ENCODE measurements at places on chromosomes 5 and 9. TPM values are rescaled to one million over a fixed set of nuclear protein-coding genes. Genes with fewer than 3 reads are reported as not detected.

PCDHGB2 gene
- not detected for total RNA-seq

RALGPS1 gene
- total RNA-seq: 2.4 TPM

SPATA6L gene
- not detected for total RNA-seq

SLC6A18 gene
- not detected for total RNA-seq

SHISAL2B gene
- total RNA-seq: not detected

PLK2 gene
- 279 TPM for total RNA-seq

PTPRD gene
- not detected for total RNA-seq

MCTP1 gene
- 15.9 TPM for total RNA-seq

SYNPO gene
- total RNA-seq: 6.5 TPM

GRCh38 chr5:33641744-33642505 is 201.2 kb downstream of the TARS1 start:
- no peak for DNase-seq

- DNase-seq: no peak
Measured at GRCh38 chr5:156678484-156678883, 171.6 kb upstream of the PPP1R2B start.

DNA sequence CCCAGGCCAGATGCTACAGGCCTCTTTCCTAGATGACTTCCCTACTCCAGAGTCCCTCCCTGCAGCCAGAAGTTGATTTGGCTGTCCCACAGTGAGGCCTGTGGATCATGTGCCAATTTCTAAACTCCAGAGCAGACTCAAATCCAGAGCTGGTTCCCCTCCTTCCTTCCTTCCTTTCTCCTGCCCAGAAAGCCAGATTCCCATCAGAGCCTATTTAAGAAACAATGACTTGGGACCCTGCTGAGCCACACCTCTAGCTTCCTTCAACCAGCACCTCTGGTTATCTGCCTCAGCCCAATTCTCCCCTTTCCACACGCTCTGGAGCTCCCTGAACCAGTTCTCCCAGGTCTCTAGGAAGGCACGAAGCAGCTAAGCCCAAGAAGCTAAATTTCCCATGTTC is 7.2 kb downstream of the FAM219A start:
- DNase-seq: no peak

DNA sequence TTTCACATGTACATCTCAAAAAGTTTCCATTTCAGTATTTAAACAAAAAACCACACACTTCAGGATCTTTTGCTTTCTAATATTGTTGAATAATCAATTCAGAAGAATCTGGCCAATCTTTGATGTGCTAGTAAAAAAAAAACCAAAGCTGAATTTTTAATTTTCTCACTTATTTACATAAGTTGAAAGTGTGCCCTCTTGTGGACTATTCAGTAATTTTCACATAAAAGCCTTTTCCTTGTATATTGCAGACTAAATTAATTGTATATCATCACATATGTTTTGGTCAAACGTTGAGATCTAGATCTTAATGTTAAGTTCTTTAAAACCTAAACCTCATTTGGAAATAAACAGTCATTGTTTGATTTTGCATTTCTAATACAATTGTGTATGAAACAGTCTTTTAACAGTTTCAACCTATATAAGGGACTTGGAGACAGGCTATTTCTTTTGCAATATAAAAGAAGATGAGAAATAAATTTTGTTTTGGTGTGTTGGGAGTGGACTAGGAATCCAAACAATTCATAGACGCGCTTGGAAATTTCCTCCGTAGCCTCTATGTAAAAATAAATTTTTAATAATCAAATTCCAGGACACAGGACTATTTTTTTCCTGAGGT is 68.1 kb downstream of the NIPBL start:
- no peak for DNase-seq

DNA sequence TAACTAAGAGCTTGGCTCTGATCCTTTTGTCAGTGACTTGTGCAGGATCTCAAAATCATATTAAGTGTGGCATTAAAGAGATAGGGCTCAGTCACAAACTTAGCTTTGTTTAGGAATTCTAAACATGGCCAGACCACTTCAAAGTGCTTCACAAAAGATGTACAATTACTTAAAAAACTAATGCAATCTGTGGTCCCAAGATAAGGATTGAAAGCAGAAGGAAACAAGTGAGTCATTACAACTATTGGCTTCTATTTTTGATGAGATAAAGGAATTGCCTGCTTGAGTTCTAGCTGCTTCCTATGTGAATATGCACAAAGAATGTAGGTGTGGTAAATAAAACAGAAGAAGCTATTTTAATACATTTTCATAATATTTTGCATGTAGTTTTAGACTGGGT is 44.9 kb upstream of the SLC12A2 start:
- DNase-seq: peak; percentile 51

DNA sequence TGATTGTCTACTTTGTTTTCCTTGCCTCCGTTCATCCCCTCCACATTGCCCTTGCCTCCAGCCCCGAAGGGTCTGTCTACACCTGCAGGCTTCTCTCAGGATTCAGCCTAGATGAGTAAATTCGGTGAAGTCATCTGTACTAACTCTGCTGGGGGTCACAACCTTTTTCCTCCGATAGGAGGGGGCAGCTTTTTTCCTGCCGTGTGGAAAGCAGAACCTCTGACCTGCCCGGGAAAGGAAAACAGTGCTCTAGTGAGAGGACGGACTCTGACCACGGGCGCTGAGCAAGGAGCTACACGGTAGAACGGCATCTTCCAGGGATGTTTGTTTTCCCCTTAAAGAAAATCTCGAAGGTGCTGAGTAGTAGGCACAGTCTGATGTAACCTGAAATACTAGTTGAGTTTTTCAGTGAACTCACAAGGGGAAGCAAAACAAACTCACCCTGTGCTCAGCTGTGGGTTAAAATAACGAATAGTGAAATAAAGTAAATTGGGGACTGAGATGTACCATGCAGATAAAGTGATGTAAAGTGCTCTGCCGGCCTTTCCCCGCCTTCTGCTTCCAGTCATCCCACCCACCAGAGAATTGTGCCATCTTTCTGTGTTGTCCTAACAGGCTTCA is 281.8 kb downstream of the AOPEP start:
- peak; percentile 61 for DNase-seq

DNA sequence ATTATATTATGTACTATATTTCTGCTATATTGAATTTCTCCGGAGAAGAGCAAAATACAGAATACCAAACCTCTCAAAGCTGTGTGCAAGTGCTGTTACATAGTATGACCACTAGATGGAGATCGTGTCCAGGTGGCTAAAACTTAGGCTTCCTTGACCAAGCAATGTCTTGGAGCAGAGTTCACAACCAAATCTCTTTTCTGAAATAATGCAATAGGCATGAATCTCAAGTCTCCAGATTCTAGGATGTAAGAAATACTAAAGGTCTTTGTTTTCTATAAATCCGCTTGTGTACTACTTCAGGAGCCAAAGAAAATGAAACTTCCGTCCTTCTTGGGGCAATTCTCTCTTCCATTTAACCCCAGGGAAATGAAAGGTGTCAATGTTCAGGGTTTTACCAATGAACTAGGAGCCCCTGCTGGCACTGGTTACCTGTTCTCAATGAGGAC is 181.5 kb upstream of the RAI14 start:
- DNase-seq: no peak

DNA sequence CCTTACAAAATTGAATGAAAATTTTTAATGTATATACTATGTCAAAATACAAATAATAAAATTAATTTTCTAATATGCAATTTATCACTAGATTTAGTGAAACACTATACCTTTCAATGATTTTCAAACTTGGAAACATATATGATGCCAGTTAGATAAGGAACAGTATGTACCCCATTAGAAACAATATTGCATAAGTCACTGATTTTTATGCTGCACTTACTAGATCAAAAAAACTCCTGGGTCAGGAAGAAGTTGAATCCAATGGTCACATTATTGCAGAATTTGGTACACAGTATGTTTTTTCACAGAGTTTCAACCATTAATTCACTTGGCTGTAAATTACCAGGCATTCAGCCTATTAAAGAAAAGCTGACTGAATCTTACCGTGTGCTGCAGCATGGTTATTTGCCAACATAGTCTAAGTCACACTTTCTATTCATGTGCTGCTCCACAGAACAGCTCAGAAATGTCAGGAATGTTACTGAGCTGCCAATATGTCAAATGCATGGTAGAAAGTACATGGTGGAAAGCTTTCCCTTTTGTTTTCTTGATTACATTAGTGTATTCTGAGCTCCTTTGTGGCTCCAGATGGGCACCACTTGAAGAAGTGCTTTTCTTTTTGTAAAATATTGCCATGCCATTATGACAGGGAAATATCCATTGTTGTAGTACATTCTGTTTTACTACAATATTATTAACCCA is 9.9 kb upstream of the PRR16 start:
- peak; percentile 90 for DNase-seq

- DNase-seq: no peak
Measured at GRCh38 chr9:109317311-109317978, 3.4 kb downstream of the EPB41L4B start.

DNA sequence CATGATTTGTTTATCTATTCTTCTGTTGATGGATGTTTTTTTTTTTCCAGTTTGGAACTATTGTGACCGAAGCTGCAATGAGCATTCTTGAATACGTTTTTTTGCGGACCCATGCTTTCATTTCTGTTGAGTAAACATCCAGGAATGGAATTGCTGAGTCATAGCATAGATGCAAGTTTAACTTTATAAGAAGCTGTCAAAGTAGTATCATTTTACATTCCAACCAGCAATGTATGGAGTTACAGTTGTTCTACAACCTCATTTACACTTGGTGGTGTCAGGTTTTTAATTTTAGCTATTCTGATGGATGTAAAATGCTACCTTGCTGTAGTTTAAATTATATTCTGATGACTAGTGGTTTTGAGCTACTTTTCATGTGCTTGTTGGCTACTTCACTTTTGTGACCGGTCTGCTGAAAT is 49.0 kb downstream of the NPR3 start:
- no peak for DNase-seq

DNA sequence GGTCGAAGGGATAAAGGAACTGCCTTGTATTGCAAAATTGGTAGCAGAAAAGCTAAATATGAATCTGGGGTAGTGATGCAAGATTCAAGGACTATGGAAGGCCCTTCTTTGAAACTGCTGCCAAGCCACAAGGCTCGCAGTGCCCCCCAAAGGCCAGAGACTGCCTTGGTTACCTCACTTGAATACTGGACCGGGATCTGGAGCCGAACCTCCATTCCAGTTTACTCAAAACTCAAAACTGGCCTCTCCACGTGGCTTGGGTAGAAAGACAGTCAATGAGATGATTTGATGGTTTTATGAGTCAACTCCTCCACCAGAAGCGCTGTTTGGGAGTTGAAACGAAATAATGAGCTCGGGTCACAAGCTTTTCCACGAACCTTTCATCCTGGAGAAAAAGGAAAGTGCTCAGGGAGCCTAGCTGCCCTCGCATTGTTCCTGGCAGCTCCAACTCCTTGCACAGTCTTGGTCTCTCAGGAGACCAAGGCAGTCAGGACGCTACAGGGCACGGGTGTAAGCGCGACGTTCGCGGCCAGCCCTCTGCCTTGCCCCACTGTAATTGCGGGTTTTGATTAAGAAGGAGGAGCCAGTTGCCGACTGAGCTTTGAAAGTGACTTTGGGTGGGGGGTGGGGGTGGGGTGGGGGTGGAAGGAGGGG is 2.8 kb downstream of the ST8SIA4 start:
- DNase-seq: no peak

DNA sequence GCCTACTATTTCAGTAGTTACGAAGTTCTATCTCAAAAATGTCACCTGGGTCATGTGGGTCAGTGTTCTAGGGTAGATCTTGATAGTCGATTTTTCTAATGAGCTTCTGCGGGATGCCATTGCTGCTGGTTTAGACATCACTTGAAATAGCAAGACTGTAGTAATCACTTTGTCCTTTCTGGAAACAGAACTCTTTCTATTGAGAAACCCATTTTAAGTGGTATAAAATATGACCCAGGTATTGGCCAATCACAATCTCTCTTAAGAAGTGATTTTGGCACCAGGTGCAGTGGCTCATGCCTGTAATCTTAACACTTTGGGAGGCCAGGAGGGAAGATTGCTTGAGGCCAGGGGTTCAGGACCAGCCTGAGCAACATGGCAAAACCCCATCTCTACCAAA is 17.6 kb downstream of the ARRDC3 start:
- DNase-seq: no peak

DNA sequence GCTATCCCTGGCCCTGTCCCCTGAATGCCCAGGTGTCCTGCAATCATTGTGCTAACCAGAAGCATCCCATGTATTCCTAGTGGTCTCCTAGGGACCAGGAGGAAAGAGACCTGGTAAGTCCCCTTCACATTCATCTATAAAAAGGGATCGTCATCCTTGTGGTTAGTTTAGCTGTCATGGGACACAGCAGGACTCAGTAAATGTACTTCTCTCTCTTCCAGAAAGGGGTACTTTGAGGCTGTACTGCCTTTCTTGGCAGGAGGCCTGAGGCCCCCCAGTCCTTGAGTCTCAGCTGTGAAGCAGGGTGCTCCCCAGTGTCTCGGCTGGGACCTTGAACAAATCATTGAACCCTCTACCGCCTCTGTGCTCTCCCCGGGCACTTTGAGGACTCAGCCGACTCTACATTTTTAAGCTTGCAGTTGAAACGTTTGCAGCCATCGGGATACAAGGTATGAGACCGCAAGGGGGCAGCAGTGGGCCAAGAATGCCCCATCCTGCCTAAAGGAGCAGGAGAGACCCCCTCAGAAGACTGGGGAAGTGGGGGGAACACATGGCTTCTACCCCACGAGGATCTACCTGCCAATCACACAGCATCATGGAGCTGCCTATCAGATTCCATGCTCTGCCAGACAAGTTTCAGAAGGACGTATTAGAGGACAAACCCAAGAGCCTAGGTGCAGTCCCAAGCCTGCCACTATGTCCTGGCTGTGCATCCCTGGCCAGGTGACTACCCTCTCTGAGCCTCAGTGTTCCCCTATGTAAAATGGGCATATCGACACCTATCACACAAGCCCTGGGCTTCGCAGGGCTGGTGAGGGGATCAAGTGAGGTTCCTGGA is 2.4 kb upstream of the PHYKPL start:
- DNase-seq: peak; percentile 75

DNA sequence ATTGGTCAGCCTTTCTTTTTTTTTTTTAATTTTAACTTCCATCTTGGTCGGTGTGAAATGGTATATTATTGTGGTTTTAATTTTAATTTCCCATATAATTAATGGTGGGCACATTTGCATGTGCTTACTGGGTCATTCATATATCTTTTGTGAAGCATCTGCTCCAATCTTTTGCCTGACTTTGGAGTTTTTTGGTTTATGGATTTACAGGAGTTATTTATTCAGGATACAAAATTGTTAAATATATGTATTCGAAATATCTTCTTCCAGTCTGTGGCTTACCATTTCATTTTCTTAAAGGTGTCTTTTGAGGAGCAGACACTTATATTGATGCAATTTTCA is 682 bp upstream of the RIGI start:
- no peak for DNase-seq

- no peak for DNase-seq
Measured at GRCh38 chr9:94888775-94889174, 162.3 kb downstream of the AOPEP start.

- no peak for DNase-seq
Measured at GRCh38 chr5:149418910-149419531, 39.9 kb upstream of the IL17B start.

- no peak for DNase-seq
Measured at GRCh38 chr9:110332766-110333165, 4.9 kb downstream of the TXNDC8 start.

GRCh38 chr9:38380872-38381534 is 11.5 kb upstream of the ALDH1B1 start:
- no peak for DNase-seq

Data from SJSA1 (cell line).